ENCODE measurements at places on chromosomes 3 and 15. TPM values are rescaled to one million over a fixed set of nuclear protein-coding genes. Genes with fewer than 3 reads are reported as not detected.

Gene EIF4G1
- 273 TPM for total RNA-seq

Gene DUOXA1
- 0.20 TPM for total RNA-seq

Gene GOLGA6A
- total RNA-seq, result 0.09 TPM

Gene TMEM45A
- total RNA-seq, result 2.9 TPM

Gene DAPK2
- 2.4 TPM for total RNA-seq

Gene KAT2B
- 4.8 TPM for total RNA-seq

Gene PRSS50
- total RNA-seq, result not detected

Gene GCNT3
- total RNA-seq, result 149 TPM

Gene CD276
- total RNA-seq, result 66.6 TPM

Gene VIPR1
- total RNA-seq, result 0.58 TPM

Gene DNASE1L3
- total RNA-seq, result not detected

Gene CCR3
- total RNA-seq, result not detected

Gene RTP1
- not detected for total RNA-seq

All from A549 treated with CpdA at 1 μM for 4 hours (cell line).